Activated CD4-positive, alpha-beta memory T cell treated with anti-CD3 and anti-CD28 coated beads, Interleukin-2, amount 10 ng/mL, durations not matched to agents 7 days and 5 days (primary cell): ENCODE measurements at places on chromosomes 5 and 9. TPM values are rescaled to one million over a fixed set of nuclear protein-coding genes. Genes with fewer than 3 reads are reported as not detected.
A peak's percentile ranks its signal among the peaks of the same experiment; 100 is the strongest.

DNA sequence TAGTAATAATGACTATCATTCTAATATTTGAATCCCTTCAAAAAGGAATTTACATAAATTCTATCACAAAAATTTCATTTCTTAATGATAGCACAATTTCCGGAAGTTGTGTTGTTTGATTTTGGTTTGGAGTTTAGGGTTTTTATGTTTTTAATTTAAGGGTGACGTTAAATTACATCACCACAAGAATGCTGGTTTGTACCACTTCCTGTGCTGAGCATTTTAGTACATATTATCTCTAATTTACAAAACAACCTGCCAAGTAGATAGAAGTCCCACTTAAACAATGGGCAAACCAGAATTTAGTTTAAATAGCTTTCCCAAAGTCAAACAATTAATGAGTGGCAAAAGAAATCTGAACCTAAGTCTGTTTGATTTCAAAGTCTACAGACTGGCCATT, 63.4 kb downstream of the DENND1A start:
- DNase-seq = no peak
- peaks cover 11% of the 10 kb centered on the region for H3K36me3 ChIP-seq
- peaks cover 31% of the 10 kb centered on the region for H3K4me1 ChIP-seq
- H3K27me3 ChIP-seq = no peaks in the 10 kb centered on the region
- H3K27ac ChIP-seq = peak overlapping the region; percentile 24
- H3K4me3 ChIP-seq = no peak overlapping the region

GRCh38 chr5:116428966-116429365, 145.7 kb downstream of the SEMA6A start:
- DNase-seq = no peak
- H3K4me1 ChIP-seq = no peaks in the 10 kb centered on the region
- no peaks in the 10 kb centered on the region for H3K27me3 ChIP-seq
- no peak overlapping the region for H3K27ac ChIP-seq

Gene LOX
- 0.10 TPM for total RNA-seq

DNA sequence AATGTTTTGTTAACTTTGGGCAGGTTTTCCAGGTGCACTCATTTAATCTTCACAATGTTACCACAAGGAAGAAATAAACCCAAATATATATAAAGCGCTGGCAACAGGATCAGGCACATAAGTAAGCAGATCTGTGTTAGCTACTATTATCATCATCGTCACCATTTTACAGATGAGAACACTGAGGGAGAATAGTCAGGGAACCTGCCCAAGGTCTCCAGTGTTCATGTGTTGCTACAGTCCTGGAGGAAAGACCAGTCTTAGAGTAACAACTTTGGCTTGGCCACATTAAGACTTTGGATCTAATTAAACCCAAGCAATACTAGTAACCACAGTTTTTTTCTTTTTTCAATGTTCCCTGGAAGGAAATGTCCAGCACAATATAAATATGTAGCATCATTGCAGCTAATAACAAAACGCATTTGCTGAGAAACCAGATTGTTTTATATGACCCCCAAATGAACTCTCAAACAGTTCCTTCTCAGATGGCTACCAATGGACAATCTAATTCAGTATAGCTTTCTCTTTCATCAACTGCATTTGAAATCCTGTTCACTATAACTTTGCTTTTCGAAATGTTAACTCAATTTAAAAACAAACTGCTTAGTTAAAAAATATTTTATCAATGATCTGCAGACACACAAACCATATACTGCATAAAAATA, 11.8 kb downstream of the NREP start:
- H3K27me3 ChIP-seq = peaks cover 19% of the 10 kb centered on the region
- H3K4me3 ChIP-seq = no peak overlapping the region
- no peak for DNase-seq
- no peaks in the 10 kb centered on the region for H3K36me3 ChIP-seq
- H3K4me1 ChIP-seq = peaks cover 1% of the 10 kb centered on the region

DNA sequence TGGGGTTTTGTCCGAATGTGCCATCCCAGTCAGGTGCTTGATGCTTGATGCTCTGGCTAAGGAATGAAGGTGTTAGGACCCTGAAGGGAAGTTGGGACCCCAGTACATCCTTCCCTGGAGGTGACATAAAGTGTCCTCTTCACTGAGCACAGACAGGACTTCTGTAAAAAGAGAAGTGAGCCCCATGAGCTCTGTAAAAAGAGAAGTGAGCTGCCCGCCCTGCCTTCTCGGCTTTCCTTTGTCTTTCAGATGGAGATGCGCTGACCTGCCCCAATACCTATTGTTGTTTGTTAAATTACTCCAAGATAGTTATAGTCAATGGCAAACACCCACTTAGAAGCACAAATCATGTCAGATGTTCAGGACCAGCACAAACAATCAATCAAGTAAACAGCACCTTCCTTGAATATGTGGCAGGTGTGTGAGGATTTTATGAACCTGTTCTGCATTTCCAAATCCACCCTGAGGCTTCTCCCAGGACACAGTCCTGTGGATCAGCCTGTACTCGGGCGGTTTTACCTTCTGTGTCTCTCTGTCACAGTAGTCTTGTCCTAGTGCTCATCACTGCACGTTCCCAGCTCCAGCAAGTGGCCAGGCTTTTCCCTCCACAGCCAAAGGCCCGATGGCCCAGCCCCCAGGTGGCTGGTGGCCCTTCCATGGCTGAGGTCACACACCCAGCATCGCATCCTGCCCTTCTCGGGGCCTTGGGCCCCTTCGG, 191.4 kb downstream of the MTRR start:
- H3K36me3 ChIP-seq = no peaks in the 10 kb centered on the region
- no peak overlapping the region for H3K27ac ChIP-seq
- H3K4me3 ChIP-seq = no peak overlapping the region

DNA sequence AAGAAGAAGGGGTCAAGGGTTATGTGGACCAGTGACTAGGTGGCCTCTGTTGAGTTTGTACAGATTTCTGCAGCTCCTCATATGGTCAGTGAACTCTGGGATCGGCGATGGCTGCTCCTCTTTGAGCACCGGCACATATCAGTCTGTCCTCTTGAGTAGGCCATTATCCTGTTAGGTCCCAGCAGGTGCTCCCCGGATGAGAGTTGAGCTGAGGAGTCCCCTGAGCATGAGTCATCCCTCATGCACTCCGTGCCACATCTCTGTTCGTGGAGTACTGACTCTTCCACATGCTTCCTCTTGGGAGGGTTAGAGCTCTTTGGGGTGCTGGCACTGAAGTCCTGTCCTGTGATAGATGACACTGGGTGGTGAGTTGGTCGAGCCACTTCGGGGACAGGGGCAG, 143.7 kb downstream of the PTTG1 start:
- H3K36me3 ChIP-seq = no peaks in the 10 kb centered on the region
- no peaks in the 10 kb centered on the region for H3K27me3 ChIP-seq
- no peak overlapping the region for H3K27ac ChIP-seq
- H3K4me1 ChIP-seq = no peaks in the 10 kb centered on the region
- no peak overlapping the region for H3K4me3 ChIP-seq
